ENCODE measurements at places on chromosomes 3 and 15.

- no peak for DNase-seq
These were observed 114.3 kb downstream of the NSUN3 start for GRCh38 chr3:94176988-94177745.

DNA sequence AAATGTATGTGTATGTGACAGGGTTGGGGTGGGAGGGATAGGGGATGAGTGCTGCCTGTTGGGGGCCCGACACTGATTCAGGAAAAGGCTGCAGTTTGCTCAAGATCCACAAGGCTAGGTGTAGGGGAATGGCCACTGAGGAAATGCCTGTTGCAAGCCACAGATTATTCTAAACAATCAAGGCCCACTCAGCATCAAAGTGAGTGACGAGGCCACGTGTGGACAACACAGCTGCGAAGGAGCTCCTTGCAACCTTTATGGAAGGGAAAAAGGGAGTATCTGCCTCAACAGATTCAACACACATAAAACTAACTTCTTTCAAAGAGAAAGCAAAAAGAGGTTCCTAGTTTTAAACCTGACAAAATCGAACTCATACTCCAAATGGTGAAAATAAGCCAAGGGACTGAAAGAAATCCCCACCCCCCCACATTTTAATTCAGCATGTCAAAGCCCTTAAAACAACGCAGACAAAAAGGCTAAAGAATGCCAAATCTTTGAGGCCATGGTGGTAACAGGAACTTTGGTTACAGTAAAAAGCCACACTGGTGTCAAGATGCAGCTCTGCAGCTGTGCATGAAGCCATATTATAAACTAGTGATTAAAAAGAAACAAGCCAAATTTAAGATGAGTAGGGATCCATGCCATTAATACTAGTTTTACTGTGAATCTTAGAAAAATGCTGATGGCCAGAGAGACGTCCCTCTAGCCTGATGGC is 3.6 kb downstream of the POLG start:
- DNase-seq, result no peak

DNA sequence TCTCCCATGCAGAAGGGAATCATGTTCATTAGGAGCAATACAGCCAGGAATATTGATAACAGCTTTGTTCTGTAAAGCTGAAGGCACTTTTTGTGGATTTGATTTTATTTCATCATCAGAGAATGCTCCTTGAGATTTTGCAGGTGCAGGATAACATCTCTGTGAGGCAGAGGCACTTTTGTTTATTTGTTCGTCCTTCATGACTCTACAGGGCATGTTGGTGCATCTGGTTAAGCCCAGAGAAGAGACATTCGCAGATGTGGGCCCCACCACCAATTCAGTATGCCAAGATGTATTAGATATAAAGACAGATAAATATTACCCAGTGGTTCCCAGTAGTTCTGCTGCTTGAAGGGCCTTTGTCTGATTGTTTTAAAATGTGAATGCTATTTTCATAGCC is 368.1 kb upstream of the SEMA6D start:
- no peak for DNase-seq

DNA sequence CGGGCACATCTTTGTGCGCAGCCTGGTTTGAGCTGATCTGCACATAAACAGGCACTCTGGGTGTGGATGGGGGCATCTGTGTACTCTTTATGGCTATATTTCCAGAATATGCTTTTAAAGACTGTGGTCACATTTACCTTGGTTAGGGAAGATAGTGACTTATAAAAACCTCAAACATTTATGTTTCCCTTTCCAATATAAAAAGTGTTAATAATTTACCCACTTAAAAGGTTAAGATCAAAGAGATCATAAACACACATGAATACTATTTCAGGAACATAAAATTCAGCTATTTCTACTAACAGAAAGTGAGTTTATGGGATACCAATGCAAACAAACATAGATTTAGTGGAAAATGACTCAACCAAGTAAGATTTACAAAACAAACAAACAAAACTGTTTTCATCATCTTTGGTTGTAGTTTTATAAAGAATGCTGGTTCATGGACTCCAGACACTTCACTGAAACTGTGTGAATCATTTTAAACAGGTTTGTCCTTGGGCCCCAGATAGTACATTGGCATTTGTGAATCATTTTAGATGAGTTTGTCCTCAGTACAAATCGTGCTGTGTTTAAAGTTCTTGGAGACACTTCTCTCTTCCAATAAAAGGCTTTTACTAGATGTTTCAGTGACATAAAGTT is 253.5 kb upstream of the CTDSPL start:
- no peak for DNase-seq

DNA sequence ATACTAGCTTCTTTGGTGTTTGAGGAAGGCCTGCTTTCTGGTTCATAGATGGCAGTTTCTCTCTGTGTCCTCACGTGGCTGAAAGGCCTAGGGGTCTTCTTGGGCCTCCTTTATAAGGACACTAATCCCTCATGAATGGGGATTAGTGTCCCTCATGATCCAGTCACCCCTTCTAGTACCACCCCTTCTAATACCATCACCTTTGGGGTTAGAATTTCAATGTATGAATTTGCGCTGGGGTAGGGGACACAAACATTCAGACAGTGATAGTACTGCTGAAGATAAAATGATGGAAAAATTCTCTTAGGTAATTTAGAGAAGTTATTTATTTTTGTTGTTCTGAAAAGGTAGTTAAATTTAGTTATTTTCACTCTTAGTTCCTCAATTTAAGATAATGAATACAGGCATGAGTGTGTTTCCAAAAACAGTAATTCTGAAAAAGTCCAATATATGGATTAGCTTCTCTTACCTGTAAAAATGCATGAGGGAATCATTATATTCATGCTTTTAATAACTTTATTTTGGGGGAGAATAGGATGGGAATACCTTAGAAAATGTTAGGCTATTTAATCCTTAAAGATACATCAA is 103.6 kb downstream of the FNDC3B start:
- no peak for DNase-seq

- DNase-seq, result no peak
These were observed 1026.5 kb upstream of the CFAP20DC start for GRCh38 chr3:60076331-60076730.

DNA sequence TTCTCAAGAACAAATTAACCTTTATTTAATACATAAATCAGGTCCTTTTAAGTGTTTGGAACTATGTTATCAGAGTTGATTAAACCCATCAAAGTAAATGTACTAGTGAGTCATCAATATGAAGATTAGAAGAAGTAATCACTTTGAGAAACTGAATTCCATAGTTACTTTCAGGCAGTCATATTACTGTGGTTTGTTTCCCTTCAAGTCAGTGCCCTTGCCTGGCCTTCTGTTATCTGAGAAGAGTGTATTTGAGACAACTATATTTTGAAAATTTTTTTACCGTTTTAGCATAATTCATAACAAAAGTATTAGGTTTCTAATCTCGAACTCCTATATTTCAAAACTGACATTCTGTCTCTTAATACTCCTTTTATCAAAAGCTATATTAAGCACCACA is 73.6 kb downstream of the GMPS start:
- DNase-seq, result no peak

Measured in iPS DF 19.7 (cell line).